Suprapubic skin (tissue), 4 donors: ENCODE measurements at places on chromosomes 13 and 19. TPM values are rescaled to one million over a fixed set of nuclear protein-coding genes. Genes with fewer than 3 reads are reported as not detected.

MIR17HG gene
- 4.3 TPM for total RNA-seq

DNA sequence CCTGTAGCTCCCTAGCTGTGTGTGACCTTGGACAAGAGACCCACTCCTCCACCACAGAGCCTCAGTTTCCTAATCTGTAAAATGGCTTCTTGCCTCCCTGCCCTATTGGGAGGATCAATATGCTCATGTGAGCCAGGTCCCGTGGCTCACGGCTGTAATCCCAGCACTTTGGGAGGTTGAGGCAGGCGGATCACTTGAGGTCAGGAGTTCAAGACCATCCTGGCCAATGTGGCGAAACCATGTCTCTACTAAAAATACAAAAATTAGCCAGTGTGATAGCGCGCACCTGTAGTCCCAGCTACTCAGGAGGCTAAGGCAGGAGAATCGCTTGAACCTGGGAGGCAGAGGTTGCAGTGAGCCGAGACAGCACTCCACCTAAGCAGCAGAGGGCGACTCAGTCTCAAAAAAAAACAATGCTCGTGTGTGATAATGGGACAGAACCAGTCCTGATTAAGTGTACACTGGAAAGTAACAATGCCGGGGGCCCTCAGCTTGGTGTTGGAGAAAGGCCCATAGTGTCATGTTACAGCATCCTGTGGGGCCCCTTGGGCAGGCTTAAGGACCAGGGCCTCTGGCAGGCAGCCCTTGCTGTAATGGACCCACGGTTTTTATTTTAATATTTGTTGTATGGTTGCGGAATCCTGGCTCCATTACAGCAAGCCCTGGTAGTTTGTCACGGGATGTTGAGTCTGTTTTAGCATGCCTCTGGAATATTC is 6.8 kb downstream of the RPS11 start:
- DNase-seq, result no peak

- DNase-seq, result no peak
Measured at GRCh38 chr13:110557610-110558305, 3.8 kb downstream of the RAB20 start.

- DNase-seq, result no peak
Measured at GRCh38 chr13:113138792-113139551, 16.4 kb downstream of the F10 start.

DNA sequence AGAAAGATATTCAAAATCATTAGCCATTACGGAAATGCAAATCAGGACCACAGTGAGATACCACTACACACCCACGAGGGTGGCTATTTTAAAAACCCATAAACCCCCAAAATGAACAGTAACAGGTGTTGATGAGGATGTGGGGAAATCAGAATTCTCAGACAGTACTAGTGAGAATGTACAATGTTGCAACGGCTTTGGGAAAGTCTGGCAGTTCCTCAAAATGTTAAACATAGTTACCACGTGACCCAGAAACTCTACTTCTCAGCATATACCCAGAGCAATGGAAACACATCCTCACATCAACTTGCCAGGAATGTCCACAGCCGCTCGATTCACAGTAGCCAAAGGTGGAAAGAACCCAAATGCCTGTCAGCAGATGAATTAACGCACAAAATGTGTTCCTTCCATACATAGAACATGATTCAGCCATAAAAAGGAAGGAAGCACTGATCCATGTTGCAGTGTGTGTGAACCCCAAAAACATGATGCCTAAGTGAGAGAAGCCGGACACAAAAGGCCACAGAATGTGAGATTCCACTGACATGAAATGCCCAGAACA is 7.0 kb downstream of the PLVAP start:
- DNase-seq, result no peak

- DNase-seq, result peak; percentile 62
Measured at GRCh38 chr13:98521461-98522247, 55.3 kb downstream of the STK24 start.

DNA sequence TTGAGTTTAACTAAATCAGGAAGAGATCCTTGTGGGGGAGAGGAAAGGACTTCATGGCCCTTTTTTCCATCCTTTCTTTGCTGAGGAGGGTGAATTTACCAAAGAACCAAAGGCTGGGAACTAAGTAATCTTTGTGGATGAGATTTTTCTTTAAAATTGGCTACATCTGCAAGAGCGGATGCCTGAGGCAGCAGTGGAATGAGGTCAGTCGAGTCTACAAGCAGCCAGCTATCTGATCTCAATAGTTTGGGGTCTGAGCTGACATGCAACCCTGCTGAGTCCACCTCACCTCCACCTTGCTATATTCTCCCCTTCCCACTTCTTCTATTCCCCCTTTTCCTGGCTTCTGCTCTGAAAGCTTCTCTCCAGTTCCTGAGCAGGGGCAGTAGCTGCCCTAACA is 3.6 kb upstream of the DNAJC15 start:
- DNase-seq, result no peak

- no peak for DNase-seq
Measured at GRCh38 chr19:15104411-15104810, 2.8 kb upstream of the SYDE1 start.

DNA sequence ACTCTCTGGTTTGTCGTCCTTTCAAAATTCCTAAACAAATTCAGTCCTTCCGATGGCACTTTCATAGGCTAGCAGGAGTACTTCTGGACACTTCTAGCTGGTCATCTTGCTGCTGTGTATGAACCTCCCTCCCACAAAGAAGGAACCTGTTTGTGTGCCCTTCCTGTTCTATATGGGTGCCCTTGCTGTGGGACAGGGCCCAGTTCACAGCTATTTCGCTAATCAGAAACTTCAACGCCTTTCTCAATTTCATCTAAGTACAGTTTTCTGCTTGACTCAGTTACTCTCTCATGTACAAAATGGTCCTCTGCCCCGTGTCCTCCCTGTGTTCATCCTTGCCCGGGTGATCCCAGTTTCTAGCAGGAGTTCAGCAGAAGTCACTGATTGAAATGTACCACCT is 96.1 kb downstream of the STARD13 start:
- DNase-seq, result no peak

DNA sequence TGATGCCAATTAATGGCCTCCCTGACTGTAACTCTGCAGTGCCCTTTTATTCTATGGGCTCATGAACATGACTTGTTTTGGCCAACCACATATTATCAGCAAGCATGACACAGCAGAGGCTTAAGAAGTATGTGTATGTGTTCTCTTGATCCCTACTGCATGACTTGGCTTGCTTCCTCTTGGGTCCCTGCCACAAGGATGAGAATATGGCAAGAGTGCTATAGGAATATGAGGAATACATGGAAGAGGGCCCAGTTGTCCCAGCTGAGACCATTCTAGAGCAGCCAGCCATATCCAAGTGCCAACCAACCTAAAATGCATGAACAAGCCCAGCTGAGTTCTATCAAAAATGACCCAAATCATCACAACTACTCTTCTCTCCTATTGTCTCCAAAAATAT is 576.7 kb upstream of the PCDH9 start:
- no peak for DNase-seq

DNA sequence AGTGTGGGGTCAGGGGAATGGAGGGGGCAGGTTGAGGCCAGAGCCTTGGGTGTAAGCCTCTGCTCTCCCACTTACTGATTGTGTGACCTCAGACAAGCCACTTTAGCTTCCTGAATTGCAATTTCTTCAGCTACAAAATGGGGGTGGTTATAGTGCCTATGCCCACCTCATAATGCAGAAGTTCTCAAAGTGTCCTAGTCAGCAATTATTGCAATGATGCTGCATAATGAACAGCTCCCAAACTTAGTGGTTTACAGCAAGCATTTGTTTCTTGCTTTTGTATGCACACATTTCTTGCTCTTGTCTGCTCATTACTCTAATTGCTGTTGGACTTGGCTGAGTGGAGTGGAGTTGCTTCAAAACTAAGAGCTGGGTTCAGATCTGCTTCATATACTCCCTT is 36.0 kb downstream of the CYP4F22 start:
- no peak for DNase-seq

DNA sequence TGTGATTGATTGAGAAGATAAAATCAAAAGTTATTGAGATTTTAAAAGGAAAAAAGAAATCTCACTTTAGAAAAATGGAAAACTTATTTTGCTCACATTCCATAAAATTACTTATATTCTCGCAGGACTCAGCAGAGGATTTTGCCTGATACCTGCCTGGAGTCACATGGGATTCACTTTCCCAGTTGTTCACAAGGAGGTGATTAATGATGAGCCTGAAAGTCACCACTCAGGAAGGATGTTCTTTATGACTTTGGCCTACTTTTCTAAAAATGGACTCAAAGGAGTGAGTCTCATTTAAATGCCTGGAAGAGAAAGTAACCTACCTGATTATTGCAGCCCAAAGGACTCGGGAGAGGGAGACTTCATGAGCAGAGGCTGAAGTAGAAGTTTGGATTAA is 34.5 kb upstream of the FAM216B start:
- no peak for DNase-seq

GRCh38 chr19:41699968-41700323 is 8.5 kb upstream of the CEACAM5 start:
- DNase-seq, result no peak

DNA sequence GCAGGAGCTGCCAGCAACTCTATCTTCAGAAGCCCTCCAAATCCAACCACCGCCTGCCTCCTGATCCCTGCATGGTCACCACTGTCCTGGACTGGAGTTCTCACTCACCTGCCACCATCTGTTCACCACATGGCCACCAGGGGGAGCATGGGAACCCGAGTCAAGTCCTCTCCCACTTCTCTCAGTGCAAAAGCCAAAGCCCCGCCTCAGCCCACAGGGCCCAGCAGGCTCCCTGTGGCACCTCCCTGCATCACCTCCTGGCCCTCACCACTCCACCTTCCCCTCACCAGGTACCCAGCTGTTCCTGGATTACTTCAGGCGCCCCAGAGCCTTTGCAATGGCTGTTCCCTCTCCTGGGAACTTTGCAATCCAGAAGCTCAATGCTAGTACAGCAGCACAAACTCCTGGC is 5.3 kb downstream of the DHPS start:
- peak; percentile 92 for DNase-seq

DNA sequence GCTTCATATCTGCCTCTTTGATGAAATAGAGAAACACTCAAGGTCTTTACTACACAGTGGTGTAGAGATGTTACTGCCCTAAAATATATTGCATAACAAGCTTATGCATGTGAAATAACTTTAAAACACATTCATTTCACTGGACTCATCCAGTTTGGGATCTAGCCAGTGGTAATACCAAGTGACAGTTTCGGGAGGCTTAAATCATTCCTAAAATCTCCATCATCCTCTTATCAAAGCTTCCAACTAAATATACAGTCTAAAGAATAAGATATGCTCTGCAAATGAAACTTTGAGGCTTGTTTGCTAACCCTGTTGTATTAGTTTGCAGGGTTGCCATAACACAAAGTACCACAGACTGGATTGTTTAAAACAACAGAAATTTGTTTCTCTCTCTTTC is 52.8 kb downstream of the THSD1 start:
- DNase-seq, result no peak

DNA sequence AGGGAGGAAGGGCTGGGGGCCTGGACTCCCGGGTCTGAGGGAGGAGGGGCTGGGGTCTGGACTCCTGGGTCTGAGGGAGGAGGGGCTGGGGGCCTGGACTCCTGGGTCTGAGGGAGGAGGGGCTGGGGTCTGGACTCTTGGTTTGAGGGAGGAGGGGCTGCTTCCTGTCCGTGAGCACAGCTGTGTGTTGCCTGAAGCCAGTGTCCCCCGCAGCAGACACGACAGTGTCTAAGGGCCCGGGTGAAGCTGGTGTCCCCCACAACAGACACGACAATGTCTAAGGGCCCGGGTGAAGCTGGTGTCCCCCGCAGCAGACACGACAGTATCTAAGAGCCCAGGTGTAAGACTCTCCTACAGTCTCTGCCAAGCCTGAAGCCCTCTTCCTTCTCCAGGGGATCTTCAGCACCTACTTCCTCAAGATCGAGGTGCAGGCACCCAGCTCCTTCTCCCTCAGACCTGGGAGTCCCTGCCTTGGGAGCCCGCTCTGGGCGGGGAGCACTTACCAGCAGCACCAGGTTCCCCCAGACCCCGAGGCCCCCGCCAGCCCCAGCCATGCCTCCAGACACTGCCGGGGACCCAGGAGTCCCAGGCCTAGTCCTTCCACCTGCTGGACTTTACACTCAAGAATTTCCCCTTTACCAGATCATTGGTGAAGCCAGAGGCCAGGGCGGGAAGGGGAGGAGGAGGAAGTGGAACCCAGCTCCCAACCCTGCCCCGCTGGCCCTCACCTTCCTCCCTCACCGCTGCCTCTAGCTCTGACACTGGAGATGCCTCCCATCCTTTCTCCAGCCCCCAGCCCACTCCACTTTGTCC is at the start of gene PTPRH:
PTPRH (minus strand) TSS at position 622 of the 813 bp plus-strand sequence; CDS start at position 554, 68 bp downstream.
- DNase-seq, result no peak
